ENCODE measurements at places on chromosomes 5 and 9.

DNA sequence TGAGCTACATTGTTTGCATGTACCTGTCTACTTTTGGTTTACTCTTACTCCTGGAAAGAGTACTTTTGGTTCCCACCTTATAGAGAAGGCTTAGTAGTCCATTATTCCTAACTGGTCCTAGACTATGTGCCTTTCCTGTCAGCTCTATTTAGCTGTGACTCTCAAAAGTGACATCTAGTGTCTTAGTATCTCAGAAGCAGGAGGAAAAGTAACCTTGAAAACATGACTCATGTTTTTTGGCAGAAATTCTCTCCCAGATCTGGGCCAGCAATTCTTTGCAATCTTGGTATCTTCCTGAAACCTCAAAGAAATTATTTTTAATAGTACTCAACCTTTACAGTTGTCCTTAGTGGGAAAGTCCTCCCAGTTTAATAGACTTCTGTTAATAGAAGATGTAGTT is 691.7 kb upstream of the SEMA6A start:
- DNase-seq: no peak

DNA sequence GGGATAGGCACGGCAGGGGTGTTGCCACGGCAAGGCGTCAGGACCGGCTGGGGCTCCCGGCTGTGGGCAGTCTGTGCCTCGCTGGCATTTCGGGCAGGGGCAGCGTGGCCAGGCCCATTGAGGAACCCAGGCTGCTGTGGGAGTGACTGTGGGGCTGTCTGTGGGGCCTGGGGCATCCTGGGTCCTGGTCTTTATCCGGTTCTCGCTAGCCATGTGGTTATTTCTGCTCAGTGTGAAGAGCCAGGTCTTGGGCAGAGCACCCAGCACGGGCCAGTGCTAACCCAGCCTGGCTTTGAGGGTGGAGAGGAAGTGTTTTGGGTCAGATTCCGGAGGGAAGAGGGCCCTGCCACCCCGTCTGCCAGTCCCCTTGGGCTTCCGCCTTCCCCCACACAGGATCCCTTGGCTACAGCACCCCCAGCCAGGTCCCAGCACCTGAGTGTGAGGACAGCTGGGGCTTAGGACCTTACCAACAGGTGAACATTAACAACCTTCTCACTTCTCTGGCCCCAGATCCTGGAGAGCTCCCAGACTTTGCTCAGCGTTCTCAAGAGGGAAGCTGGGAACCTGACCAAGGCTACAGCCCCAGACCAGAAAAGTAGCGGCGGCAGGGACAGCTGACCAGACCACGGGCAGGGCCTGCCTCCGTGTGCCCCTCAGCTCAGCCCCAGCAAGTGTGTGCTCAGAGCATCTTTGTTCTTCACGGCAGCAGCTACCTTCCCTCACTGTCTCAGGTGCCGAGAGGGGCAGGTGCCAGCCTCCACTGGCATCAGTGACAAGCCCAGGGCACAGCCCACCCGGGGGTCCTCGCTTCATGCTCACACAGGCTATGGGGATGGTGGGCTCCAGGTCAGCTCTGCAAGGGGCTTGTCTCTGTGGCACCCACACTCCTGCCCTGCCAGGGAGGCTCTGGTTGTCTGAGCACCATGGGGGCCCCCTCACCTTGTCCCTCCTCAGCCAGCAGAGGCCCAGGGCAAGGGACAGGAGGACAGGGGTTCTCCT is 1.1 kb downstream of the SSNA1 start:
- no peak for DNase-seq

DNA sequence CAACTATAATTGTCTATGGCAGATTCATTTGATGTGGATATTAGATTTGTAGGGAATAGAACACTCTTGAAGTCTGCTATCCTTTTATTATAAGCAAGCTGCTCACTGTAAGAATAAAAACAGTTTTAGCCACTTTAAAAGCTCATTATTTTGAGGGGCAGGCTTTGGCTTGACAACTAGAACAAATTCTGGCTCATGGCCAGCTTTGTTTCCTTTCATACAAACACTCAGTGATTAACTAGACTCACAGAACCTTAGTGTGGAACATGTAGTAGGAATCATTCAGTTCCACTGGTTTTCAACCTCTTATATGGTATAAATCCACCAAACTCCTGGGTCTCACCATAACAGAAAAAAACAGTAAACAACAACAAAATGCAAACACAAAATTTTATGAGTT is 27.4 kb upstream of the CEP120 start:
- no peak for DNase-seq

DNA sequence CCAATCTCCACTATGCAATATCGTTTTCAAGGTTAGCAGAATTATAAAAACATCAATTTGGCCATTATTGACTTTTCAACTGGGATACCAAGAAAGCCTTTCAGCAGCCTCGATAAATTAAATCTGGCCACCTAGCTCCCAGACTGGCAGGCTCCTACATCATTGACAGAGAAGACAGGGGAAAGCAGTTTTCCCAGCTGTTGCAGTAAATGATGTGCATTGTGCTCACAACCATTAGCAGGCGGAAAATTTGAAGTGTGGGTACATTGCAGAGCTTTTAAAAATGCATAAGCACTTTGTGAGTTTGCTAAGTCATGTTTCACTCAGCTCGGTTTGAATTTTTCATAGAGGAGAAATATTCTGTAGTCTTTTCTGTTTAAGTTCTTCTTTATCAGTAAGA is 297.9 kb downstream of the KCTD16 start:
- no peak for DNase-seq

DNA sequence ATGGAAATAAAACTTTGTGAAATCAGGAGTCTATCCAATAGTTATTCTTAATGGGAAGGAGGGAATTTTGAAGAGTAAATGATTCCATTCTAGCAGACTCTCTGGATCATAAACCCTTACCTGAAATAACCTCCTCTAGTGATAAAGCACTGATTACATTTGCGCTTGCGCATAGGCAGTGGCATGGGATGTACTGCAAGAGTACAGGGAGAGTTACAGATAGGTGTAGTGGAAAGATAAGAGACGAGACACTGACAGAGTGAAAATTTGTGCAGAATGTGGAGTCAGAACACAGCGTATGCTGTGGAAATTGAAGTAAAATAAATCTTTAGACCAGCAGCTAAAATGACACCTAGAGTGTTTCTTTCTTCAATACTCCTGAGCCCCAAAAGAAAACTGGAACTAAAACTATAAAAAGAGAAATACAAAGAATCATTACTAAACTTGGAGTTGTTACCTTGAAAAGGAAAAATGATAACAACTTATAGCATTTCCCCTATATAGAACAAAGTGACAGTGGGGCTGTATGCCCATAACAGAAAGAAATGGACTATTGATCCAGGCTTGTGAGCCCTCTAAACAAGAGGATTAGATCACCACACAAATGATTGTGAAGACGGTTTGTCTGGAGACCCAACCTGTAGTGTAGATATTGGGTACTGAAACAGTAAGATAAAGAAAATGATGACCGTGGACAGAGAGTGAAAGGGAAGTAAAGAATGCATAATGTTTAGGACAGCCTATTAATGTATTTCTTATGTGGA is 1471.2 kb upstream of the NUDT12 start:
- DNase-seq: no peak
